ENCODE measurements at places on chromosomes 4 and X. TPM values are rescaled to one million over a fixed set of nuclear protein-coding genes. Genes with fewer than 3 reads are reported as not detected.

DNA sequence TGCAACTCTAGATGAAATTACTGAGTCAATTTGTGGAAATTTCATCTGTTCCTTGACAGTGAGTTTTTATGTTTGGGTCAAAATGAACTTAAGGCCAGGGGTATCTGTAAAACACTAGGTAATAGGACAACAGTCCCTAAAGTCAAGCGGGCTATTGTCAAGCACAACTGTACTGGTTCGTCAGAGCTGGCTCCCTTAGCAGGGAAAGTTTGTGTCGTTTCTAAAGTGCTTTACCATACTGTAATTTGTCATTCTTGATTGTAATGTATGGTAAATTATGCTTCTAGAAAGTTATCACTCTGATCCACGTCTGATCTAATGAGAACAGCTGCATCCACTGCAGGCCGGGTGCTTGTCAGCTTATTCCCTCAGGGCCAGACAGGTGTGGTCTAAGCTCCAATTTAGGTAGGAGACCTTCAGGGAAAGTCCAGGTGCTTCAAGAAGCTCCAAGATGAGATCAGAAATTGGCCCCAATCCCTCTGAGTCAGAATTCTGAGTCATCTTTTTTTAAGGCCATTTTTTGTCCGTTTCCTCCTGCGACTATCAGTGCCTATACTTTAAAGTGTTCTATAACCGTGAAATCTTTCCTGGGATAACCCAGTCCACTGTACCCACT, 92.2 kb downstream of the PALLD start:
- no peak for DNase-seq
- H3K4me1 ChIP-seq: peaks cover 7% of the 10 kb centered on the region
- no peak overlapping the region for H3K4me3 ChIP-seq

GRCh38 chrX:15504661-15505060, 4.1 kb downstream of the BMX start:
- no peak overlapping the region for H3K4me3 ChIP-seq
- DNase-seq: no peak
- H3K27me3 ChIP-seq: peaks cover 3% of the 10 kb centered on the region
- no peak overlapping the region for H3K27ac ChIP-seq
- no peaks in the 10 kb centered on the region for H3K4me1 ChIP-seq

DNA sequence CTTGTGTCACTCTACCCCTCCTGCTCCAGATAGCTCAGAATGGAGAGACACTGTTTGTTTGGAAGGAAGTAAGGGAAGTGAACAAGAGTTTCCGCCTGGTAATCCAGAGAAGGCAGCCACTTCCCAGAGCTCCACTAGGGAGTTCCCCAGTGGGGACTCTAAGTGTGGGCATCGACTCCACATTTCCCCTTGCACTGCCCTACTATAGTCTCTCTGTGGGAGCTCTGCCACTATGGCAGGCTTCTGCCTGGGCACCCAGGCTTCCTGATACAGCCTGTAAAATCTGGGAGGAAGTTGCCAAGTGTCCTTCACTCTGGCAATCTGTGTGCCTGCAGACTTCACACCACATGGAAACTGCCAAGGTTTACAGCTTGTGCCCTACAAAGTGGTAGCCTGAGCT, 245.8 kb upstream of the DMD start:
- no peaks in the 10 kb centered on the region for H3K27me3 ChIP-seq
- no peak overlapping the region for H3K4me3 ChIP-seq
- no peak overlapping the region for H3K27ac ChIP-seq
- no peak for DNase-seq
- no peaks in the 10 kb centered on the region for H3K4me1 ChIP-seq

The EDNRA gene
- 43.1 TPM for total RNA-seq

DNA sequence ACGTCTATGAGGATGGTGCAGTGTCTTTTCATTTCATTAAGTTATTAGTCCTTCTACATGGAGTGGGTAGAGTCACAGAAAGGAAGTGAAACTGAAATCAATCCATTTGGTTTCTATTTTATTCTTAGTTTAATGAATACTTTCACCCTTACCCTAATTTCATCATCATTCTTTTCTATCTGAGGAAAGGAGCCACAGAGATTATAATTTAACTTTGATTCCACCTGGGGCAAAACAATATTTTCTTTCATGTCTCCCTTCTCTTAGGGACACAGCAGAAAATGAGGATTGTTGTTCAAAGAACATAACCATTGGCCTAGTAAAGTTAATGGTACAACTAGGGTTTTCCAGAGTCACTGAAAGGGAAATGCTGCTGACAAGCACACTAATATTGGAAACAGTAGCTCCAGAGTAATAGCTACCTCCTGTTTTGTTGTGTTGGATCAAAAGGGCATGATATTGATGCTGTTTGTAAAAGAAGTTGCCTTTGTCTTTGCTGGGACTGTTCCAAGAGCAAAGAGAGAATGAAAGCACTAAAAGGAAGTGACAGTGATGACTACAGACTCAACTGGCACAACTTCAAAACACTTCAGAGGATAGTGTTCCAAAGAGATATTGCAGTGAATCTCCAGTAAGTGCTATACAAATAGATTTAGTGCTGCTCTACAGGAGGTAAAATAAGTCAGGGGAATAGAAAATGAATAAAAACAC, 247.1 kb upstream of the PITX2 start:
- H3K4me3 ChIP-seq: no peak overlapping the region
- H3K36me3 ChIP-seq: no peaks in the 10 kb centered on the region
- no peak overlapping the region for H3K27ac ChIP-seq
- no peak for DNase-seq
- H3K27me3 ChIP-seq: no peaks in the 10 kb centered on the region
- no peaks in the 10 kb centered on the region for H3K4me1 ChIP-seq

- H3K27me3 ChIP-seq: no peaks in the 10 kb centered on the region
- no peaks in the 10 kb centered on the region for H3K36me3 ChIP-seq
- no peak overlapping the region for H3K4me3 ChIP-seq
- DNase-seq: peak; percentile 73
- no peak overlapping the region for H3K27ac ChIP-seq
Measured at GRCh38 chrX:107659768-107660167, 31.5 kb downstream of the PRPS1 start.

- H3K36me3 ChIP-seq: no peaks in the 10 kb centered on the region
- peaks cover 33% of the 10 kb centered on the region for H3K4me1 ChIP-seq
- no peaks in the 10 kb centered on the region for H3K27me3 ChIP-seq
Measured at GRCh38 chr4:159141193-159141592, 38.3 kb downstream of the RAPGEF2 start.

GRCh38 chrX:150239946-150240642, 123.0 kb upstream of the MAMLD1 start:
- H3K27ac ChIP-seq: no peak overlapping the region
- H3K27me3 ChIP-seq: no peaks in the 10 kb centered on the region
- no peak for DNase-seq
- H3K36me3 ChIP-seq: no peaks in the 10 kb centered on the region
- H3K4me3 ChIP-seq: no peak overlapping the region

The RASGEF1B gene
- 3.0 TPM for total RNA-seq

- no peak overlapping the region for H3K27ac ChIP-seq
- peak; percentile 32 for DNase-seq
- no peaks in the 10 kb centered on the region for H3K36me3 ChIP-seq
- H3K4me3 ChIP-seq: no peak overlapping the region
- peaks cover 7% of the 10 kb centered on the region for H3K4me1 ChIP-seq
Measured at GRCh38 chr4:182190306-182190705, 52.9 kb upstream of the TENM3 start.

The WDFY3 gene
- 59.0 TPM for total RNA-seq

The TLR8 gene
- not detected for total RNA-seq

GRCh38 chrX:8988446-8988845, 45.5 kb downstream of the FAM9B start:
- no peaks in the 10 kb centered on the region for H3K27me3 ChIP-seq
- no peaks in the 10 kb centered on the region for H3K36me3 ChIP-seq
- peak overlapping the region; percentile 27 for H3K27ac ChIP-seq
- H3K4me1 ChIP-seq: peaks cover 9% of the 10 kb centered on the region

- H3K36me3 ChIP-seq: no peaks in the 10 kb centered on the region
- no peak overlapping the region for H3K27ac ChIP-seq
- peaks cover 14% of the 10 kb centered on the region for H3K4me1 ChIP-seq
- no peaks in the 10 kb centered on the region for H3K27me3 ChIP-seq
Measured at GRCh38 chr4:48752726-48753125, 27.4 kb downstream of the FRYL start.

The IL3RA gene
- 0.11 TPM for total RNA-seq

GRCh38 chr4:147860960-147861359, 129.1 kb downstream of the ARHGAP10 start:
- peaks cover 3% of the 10 kb centered on the region for H3K36me3 ChIP-seq
- H3K4me3 ChIP-seq: no peak overlapping the region
- no peaks in the 10 kb centered on the region for H3K4me1 ChIP-seq
- no peak for DNase-seq
- H3K27ac ChIP-seq: no peak overlapping the region
- H3K27me3 ChIP-seq: no peaks in the 10 kb centered on the region

DNA sequence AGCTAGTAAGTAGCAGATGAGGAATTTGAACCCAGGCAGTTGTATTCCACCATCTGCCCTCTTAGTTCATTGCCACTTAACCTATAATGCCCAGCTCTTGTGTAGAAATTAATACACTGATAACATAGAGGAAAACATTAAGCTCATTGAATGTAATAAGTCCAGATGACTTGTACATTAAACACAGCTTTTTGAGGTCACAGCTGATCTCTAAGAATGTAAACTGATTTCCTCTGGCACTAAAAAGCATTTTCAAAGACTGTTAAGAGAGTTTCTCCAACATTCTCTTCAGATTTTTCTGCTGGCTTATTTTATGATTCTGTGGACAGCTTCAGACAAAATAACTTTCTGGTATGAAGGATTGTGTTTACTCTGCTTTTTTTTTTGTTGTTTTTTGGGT, 42.7 kb downstream of the HPRT1 start:
- no peaks in the 10 kb centered on the region for H3K27me3 ChIP-seq
- no peaks in the 10 kb centered on the region for H3K4me1 ChIP-seq
- DNase-seq: no peak
- H3K4me3 ChIP-seq: no peak overlapping the region
- H3K36me3 ChIP-seq: peaks cover 25% of the 10 kb centered on the region

GRCh38 chr4:77798385-77798784, 20.8 kb downstream of the CNOT6L start:
- H3K4me1 ChIP-seq: peaks cover 8% of the 10 kb centered on the region
- no peak overlapping the region for H3K27ac ChIP-seq
- H3K36me3 ChIP-seq: no peaks in the 10 kb centered on the region
- no peak for DNase-seq
- no peaks in the 10 kb centered on the region for H3K27me3 ChIP-seq

GRCh38 chrX:152943826-152944225, 46.0 kb downstream of the ZNF185 start:
- no peaks in the 10 kb centered on the region for H3K36me3 ChIP-seq
- DNase-seq: no peak

DNA sequence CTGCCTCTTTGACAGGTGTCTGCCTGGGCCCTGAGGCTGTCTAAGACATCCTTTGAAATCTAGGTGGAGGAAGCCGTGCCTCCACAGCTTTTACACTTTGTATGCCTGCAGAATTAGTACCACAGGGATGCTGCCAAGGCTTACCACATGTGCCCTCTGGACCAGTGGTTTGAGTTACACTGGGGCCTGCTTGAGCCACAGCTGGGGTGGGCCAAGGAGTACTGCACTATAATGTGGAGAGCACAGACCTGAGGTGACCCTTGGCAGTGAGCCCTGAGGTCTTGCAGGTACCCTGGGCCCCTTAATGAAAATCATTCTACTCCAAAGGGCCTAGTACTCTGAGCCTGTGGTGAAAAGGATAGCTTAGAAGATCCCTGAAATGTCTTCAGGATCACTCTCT, 27.2 kb upstream of the IRS4 start:
- DNase-seq: no peak
- H3K4me1 ChIP-seq: no peaks in the 10 kb centered on the region
- H3K4me3 ChIP-seq: no peak overlapping the region
- H3K27me3 ChIP-seq: no peaks in the 10 kb centered on the region
- H3K36me3 ChIP-seq: no peaks in the 10 kb centered on the region

Measured in cardiac muscle cell (in vitro differentiated cells and primary cell).